ENCODE measurements at places on chromosomes 1 and 21.

- DNase-seq: no peak
These were observed 318.5 kb downstream of the NTNG1 start for GRCh38 chr1:107459204-107459904.

DNA sequence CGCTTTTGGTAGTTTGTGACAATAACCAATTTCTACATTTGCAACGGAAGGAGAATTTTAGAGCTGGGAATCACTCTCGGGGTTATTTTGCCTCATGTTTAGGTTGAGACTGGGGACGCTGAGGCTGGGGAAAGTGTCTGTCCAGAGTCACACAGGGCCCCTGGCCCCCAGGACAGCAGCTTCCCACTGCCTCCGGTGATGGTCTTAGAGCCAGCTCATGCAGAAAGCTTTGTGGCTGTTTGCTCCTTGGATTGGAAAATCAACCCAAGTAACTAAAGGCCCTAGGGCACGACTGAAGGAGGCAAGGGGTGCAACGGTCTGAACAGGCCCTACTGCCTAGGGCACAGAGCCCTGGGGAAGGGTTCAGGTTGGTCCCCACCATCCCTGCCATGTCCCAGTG is 72.0 kb downstream of the NID1 start:
- DNase-seq: no peak

DNA sequence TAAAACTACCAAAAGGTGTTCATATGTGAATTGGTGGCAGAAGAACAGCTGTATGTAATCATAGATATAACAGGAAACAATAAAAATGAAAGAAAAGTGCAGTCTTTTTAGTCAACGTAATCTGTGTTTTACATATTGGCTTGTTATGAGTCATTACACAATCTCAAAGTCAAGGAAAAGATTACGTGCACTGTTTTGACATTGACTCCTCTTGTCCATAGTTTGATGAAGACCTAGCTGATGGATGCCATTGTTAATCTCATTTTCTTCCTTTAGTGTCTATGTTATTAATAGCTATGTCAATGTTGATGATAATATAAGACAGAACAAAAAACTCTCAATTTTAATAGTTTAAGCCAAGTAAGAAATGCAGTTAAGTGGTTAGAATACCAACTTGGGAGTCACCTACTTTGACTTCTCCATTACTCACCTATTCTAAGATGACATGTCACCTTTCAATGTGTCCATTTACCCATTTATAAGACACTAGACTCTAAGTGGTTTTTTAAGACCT is 84.5 kb upstream of the SAMSN1 start:
- DNase-seq: no peak

- DNase-seq: no peak
These were observed 113.5 kb downstream of the PRDM2 start for GRCh38 chr1:13813398-13814012.

DNA sequence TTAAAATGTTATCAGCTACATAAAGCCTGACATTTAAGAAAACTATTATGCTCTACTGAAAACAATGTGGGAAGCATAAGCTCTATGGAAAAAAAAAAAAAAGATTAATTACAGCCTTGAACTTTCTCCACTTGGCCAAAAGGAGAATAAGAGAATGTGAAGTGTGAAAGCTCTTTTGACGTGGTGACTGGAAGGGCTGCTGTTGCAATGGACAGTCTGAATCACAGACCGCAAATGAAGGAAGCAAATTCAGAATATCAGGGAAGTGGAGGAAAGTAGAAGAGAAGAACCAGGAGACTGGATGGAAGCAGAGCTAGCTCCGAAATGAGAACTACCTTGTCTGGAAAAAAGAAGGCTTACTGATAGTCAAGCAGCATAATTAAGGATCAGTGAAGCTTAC is 106.8 kb downstream of the AK5 start:
- no peak for DNase-seq

- DNase-seq: no peak
These were observed 24.9 kb downstream of the CNIH3 start for GRCh38 chr1:224641030-224641429.

DNA sequence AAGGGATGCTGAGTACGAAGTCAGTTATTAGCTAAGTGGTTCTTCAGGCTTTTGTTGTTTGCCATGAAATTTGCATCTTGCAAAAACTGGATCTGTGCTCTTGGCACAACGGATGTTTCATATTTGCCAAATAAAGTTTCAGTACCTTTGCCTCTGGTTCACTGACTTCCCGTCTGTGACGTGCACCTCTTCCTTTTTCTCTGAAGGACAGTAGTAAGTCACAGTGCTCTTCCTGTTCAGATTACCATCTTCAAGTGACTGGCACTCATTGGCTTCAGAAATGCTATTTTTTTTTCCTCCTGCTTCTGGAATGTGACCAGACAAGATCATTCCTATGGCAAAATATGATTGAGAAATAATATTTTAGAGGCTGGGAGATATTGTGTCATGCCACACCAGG is 75.9 kb upstream of the GREM2 start:
- no peak for DNase-seq

- DNase-seq: no peak
These were observed 1.9 kb upstream of the YRDC start for GRCh38 chr1:37809942-37810341.

DNA sequence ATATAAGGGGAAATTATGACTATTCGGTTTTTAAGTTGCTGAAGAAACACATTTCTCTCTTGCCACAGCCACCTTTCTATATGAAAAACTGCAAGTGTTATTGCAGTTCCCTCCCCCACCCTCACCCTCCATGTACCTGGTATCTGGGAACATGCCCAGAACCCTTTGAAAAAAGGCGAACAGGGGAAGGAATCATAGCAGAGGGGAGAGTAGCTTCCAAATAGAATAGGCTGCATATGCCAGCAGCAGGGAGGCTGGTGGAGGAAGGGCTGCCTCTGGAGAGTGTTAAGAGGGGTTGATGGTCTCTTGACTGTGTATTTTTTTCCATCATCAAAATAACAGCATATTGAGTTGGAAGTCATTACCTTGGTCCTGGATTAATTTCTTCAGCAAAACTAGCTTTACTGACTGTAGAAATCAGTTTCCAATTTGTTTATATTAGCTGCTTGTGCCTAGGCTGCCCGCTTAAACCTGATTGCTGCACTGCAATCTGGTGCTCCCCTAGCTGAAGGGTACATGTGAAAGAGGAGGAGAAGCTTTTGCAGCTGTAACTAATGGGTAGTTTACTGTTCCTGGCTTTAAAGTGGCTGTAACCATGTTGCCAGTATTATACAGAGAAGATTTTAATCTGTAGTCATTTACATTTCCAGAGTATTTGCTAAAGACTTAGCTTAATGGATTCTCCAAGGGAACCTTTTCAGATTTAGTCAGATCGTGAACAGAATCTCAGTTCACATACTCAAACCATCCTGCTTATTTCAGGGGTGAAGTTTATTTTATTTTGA is 22.7 kb downstream of the AHCYL1 start:
- DNase-seq: no peak

All from glomerular endothelial cell (primary cell).